ENCODE measurements at places on chromosomes 13 and 19.
A peak's percentile ranks its signal among the peaks of the same experiment; 100 is the strongest.

GRCh38 chr13:19596960-19597361, 35.6 kb upstream of the TPTE2 start:
- DNase-seq, result no peak

DNA sequence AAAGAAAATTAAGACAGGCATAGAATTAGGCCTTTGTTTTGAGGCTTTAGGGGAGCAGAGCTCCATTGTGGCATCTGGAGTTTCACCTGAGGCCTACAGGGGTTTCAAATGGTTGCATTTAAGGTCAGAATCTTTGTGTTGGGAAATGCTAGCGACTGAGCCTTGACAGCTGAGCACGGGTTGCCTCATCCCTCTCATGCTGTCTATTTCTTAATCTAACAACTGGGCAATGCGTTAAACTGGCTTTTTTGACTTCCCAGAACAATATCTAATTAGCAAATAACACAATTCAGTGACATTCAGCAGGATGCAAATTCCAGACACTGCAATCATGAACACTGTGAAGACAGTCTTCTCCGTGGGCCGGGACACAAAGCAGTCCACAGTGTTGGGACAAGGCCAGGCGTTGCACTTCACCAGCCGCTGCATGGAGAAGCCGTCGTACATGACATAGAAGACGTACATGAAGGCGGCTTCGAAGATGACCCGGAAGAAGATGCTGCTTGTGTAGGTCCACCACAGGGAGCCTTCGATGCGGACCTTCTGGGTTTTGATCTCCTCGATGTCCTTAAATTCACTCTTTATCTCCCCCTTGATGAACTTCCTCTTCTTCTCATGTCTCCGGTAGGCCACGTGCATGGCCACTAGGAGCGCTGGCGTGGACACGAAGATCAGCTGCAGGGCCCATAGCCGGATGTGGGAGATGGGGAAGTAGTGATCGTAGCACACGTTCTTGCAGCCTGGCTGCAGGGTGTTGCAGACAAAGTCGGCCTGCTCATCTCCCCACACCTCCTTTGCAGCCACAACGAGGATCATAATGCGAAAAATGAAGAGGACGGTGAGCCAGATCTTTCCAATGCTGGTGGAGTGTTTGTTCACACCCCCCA, 3.8 kb downstream of the GJB2 start:
- DNase-seq, result no peak

- DNase-seq, result no peak
Observed at GRCh38 chr13:42076309-42076713, 27.9 kb downstream of the DGKH start.

GRCh38 chr13:30394751-30395191, 27.5 kb upstream of the UBE2L5 start:
- no peak for DNase-seq

DNA sequence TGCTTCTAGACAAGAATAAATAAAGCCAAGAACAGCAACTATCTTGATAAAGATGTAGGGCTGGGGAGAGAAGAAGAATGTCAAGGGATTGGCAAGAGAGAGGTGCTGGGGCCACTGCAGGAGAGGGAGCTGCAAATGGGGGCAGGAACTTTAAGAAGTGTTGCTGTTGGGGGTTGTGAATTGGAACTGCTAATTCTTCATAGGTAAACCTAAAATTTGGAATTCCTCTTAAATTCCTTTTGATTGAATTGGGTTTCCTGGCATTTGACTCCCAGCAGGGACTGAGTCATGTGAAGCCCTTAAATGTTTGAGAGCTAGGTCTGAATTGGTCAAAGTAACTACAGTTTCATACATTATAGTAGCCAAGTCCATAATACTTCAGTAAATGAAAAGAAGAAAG, 305.6 kb upstream of the TMTC4 start:
- no peak for DNase-seq

DNA sequence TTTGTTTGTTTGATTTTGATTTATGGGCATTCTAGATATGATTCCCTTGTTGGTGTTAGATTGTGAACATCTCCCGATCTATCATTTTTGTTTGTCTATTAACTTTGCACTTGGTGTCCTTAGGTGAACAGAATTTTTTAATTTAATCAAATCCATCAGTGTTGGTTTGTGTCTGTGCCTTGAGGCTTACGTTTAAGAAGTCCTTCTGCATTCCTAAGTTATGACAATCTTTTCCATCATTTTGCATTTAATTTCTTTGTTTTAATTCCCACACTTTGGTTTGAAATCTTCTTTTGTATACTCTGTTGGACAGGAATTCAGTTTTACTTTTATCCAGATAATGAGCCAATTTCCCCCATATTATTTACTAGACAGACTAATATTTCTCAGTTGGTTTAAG, 421.7 kb downstream of the HS6ST3 start:
- DNase-seq, result no peak

- no peak for DNase-seq
Observed at GRCh38 chr19:23943411-23943810, 28.7 kb downstream of the ZNF726 start.

- DNase-seq, result no peak
Observed at GRCh38 chr13:70311191-70311590, 202.9 kb upstream of the KLHL1 start.

DNA sequence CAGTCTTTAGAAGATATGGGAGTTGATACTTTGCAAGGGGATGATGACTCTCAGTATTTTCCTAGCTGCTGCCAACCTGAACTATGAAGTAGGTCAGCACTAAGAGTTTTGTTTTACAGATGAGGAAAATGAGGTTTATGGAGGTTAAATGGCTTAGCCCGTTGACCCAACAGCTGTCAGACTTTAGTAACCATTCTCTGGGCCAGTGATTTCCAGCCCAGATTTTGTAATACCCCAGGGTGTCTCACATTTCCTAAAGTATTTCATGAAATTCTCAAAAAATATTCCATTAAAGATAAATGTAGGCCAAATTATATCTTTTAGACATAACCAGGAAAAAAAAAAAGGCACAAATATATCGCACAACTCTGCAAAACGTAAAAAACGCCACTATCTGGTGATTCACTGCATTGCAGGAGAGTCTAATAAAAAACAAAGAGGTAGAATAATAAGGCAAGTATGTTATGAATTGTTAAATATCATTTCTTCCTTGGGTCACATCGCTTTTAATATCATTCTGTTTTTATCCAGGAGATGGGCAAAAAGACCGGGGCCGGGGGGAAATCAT, 112.5 kb downstream of the DACH1 start:
- DNase-seq, result no peak

- no peak for DNase-seq
Observed at GRCh38 chr19:16148443-16149229, 5.2 kb downstream of the HSH2D start.

DNA sequence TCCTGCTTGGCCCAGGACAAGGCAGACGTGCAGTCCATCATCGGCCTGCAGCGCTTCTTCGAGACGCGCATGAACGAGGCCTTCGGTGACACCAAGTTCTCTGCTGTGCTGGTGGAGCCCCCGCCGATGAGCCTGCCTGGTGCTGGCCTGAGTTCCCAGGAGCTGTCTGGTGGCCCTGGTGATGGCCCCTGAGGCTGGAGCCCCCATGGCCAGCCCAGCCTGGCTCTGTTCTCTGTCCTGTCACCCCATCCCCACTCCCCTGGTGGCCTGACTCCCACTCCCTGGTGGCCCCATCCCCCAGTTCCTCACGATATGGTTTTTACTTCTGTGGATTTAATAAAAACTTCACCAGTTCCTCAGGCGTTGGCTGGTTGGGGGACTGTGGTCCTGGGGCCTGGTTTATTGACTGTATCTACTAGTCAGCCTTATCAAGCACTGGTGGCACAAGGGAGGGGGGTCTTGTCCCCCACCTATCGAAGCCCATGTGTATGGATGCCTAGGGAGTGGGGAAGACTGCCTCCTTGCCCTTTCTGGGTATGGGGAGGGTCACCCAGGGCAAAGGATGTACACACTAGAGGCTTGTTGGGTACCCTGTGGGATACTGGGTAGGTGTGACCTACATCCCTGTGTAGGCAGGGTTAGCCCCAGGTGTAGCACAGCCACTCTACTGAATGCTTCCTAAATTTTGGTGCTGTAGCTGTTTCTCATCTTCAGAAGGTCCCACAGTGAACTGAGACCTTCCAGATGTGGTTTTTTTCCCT, 4.4 kb downstream of the CHMP2A start:
- no peak for DNase-seq

- no peak for DNase-seq
Observed at GRCh38 chr19:18070181-18070580, 16.6 kb downstream of the IL12RB1 start.

DNA sequence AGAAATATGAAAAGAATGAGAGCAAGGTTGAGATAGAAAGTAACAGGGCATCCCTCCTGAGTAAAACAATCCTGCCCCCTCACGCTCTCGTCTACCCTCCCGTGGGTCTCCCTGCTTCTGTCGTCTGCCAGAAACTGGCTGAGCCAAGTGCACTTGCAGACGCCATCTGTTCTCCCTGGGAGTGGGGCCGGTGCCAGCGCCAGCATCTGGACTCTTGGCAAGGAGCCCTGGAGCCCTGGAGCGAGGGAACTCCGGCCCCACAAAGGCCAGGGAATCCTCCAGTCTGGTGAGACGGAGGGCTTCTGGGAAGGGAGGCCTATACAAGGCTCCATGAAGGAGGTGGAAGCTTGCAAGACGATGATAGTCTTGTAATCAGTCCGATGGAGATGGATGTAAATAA, 2.3 kb upstream of the TMEM91 start:
- no peak for DNase-seq

GRCh38 chr19:18910801-18911436, 8.3 kb downstream of the COPE start:
- DNase-seq, result no peak

DNA sequence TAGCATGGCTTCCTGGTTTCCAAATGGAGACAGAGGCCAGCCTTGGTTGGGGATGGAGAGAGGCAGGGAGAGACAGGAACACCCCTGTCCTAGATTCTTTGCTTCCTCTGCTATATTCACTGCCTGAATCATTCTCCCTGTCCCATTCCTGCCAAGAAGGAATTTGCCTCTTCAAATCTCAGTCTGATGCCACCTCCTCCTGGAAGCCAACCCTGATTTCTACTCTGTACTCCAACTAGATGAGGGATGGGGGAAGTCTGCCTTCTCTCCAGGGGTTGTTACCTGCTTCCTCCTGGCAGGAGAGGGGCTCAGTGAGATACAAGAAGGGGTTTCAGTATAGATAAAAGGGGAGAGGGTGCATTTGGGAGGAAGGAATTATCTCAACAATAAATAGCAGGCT, 1.3 kb upstream of the ACTL9 start:
- DNase-seq, result no peak

DNA sequence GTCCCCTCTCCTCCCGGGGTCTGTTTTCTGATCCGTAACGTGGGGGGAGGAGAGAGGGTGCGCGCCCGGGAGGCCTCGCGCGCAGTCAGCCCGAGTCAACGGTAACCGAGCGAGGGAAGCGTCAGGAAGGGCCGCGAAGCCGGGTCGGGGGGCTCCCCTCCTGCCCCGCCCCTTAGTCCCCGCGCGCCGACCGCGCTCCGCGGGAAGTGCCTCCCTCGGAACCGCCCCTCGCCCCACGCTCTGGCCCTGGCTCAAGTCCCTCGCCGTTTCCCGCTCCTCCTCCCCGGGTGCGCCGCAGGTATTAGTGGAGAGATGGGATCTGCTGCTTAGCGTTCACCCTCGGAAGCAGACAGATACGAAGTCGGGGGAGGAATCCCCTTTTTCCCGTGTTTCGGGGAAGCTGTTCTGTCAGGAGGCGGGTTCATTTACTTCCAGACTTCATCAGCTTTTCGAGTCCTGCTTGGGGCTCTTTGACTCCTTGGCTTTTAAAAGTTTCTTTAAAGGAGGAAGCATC, 770 bp downstream of the HNRNPM start:
- DNase-seq, result peak; percentile 31

- DNase-seq, result no peak
Observed at GRCh38 chr19:10769533-10770491, 51.9 kb downstream of the DNM2 start.

GRCh38 chr19:8129061-8129618, 20.3 kb downstream of the FBN3 start:
- DNase-seq, result no peak

DNA sequence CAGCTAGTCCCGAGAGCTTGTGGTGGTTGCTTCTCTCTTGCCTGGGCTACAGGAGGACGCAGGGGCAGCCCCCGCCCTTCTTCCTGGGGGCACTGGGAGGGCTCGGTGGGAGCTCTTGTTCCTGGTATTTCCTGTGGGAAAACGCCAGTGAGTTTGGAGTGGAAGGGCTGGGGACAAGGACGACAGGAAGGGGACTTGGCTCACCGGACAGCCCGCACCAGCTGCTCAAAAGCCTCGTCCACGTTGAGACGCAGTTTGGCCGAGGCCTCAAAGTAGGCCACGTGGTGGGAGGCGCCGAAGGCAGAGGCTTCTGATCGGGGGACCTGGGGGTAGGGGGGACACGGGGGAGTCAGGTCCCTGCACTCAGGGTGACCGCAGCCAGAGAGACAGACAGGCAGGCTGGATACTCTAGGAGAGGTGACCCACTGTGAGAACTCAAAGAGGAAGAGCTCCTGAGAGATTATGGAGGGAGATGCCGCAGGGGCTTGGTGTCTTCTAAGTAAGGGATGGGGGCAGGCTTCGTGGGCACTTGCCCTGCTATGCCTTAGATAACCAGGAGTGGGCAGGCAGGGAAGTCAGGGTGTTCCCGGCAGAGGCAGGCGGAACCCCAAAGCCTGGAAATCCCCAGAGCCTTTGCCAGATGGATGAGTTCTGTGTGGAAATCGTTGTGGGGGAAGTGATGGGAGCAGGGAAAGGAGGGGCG, 4.3 kb downstream of the RRAS start:
- no peak for DNase-seq

- DNase-seq, result no peak
Observed at GRCh38 chr13:73740666-73741065, 393.5 kb downstream of the KLF12 start.

DNA sequence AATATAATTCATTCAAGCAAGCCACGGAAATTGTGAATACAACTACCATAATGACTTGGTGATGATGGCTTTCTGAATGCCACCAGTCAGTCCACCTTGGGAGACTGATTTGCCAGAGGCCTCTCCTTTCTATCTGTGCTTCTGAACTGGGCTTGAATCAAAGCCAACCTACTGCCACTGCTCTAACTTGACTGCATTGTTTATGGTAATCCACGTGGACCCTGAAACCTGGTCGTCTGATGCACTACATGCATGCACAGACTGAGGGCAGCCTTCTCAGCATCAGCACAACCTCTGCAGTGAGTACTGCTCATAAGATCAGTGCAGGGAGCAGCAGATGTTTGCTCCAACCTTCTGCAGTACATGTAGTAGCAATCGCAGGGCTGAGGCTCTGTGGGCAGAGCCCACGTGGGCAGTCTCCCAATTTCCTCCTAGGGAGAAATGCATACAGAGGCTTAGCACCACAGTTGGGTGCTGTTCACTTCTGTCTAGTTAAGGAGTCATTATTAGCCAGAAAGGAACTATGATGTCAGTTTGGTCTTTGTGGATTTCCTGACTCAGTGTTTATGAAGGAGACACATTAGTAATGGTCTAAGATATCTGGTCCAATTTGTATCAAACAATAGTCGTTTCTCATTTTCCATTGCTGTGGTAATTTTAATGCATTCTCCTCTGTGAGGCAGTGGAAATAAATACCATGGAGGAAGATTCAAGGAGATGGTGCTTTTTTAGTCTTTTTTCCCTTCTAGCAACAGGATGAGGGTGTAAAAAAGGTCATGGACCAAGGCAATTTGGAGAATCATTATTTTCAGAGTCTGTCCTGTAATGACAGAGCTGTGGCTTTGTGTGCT, 82.5 kb downstream of the AKAP11 start:
- DNase-seq, result peak; percentile 75

- DNase-seq, result peak; percentile 70
Observed at GRCh38 chr19:495402-496111, 729 bp upstream of the MADCAM1 start.
